ENCODE measurements at places on chromosomes 7 and 10. TPM values are rescaled to one million over a fixed set of nuclear protein-coding genes. Genes with fewer than 3 reads are reported as not detected.

DNA sequence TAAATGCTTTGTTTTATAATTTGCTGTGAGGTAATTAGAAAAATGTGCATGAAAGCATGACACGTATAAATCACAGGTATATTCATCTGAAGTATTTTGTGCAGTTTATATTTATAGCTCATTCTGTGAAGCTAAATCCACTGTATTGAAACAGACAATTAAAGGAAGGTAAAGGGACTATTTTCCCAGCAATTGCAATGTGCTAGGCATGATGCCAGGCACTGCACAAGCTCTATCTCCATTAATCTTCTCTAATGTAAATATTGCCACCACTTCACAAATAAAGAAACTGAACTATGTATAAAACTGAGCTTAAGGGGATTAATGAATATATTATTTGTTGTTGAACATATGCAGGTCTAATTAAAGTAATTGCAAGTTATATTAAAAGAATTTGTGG, 1012.5 kb downstream of the NRG3 start:
- no peak for DNase-seq

DNA sequence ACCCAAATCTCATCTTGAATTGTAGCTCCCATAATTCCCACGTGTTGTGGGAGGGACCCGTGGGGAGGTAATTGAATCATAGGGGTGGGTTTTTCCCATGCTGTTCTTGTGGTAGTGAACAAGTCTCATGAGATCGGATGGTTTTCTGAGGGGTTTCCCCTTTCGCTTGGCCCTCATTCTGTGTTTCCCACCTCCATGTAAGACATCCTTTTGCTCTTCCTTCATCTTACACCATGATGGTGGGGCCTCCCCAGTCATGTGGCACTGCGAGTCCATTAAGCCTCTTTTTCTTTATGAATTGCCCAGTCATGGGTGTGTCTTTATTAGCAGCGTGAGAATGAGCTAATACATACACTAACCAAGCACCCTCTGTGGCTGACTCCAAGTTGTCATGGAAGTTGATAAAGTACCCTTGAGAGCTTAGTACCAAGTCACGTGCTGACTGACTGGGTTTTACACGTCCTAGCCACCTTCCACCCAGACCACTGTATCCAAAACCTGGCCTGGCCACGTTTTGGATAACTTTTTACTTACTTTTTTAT, 614.4 kb downstream of the SDK1 start:
- no peak for DNase-seq

- DNase-seq = peak; percentile 61
Observed at GRCh38 chr7:1555046-1555812, 776 bp downstream of the TMEM184A start.

DNA sequence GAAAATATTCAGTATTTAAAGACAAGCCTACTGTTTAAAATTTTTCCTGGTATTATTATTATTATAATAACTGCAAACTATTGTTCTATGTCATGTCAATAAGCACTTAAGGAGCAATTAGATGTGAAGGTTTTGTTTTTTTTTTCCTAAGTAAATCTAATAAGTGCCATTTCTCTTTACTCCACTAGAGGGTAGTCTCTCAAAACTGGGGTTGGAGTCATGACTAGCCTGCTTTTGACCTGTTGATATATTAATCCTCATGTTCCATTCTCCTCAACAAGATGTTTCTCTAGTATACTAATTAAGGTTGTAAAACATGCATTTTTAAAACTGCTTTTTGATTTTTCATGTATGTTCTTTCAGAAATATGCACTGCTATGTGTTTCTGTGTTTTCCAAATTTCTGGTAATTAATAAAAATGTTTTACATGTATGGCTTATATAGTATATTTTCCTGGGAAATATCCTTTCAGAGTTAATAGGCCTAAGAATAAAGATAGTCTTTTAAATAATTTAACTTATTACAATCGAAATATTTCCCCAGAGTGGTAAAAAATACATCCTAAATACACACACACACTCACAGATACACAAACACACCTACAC, 1.0 kb upstream of the LRRN3 start:
- DNase-seq = peak; percentile 68

- peak; percentile 98 for DNase-seq
Observed at GRCh38 chr7:99551767-99552463, at the start of gene FAM200A. FAM200A (minus strand) TSS chr7:99552114; CDS start chr7:99548407, 3,707 bp downstream.

DNA sequence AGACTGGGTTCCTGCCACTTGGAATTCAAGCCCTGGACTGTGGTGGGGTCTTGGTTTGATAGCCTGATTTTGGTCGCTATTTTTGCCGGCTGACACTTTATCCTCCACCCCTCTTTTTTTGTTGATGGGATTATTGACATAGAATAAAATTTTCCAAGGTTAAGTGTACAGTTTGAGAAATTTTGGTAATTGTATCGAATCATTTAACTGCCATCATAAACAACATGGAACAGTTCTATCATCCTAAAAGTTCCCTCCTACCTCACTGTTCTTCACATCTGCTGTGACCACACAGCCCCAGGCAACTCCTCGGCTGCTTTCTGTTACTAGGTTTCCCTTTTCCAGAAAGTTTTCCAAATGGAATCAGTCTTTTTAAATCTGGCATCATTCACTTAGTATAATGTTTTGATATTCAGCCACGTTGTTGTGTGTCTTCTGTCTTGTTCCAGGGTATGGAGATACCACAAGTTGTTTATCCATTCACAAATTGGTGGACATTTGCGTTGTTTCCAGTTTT, 50.6 kb upstream of the STEAP1B start:
- no peak for DNase-seq

DNA sequence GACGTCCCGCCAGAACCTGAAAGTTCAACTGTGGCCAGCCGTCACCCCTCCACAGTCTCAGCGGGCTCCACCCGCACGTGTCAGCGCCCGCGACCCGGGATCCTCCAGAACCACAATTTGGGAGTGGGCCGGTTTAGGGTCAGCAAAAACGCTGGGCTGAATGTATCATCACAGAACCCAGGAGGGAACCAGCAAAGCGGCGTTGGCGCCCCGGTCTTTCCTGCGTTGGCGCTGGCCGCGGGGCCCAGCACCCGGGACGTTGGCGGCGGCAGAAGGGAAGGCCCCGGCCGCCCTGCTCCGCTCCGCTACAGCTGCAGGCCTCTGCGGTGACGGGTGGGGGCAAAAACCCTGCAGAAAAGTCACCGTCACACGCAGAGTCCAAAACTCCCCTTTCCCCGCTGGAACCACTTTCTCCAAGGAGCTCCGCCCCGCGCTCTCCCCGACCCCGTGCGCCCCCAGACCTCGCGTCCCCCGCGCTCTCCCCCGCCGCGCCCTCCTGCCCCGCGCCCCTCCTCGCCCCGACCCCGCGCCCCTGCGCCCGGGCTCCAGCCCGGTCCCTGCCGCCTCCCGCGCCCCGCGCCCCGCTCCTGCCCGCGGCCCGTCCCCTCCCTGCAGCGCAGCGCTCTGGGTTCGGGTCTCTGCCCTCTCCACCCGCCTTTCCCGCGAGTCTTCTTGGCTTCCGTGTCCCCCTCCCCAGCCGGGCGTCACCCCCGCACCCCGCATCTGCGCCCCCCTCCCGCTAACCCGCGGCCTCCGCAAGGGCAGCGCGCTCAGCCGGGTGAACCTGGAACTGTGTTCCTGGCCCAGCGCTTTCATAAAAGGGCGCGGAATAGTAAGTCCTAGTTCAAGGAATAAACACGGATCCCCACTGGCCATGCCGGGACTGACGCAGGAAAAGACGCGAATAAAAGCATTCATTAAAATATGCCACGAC, 24.0 kb upstream of the RNF32 start:
- DNase-seq = no peak

GRCh38 chr10:22852712-22853353, 75.0 kb upstream of the ARMC3 start:
- DNase-seq = no peak

- DNase-seq = no peak
Observed at GRCh38 chr10:112963835-112964234, 13.8 kb downstream of the TCF7L2 start.

- peak; percentile 79 for DNase-seq
Observed at GRCh38 chr10:103181244-103181643, 11.8 kb downstream of the NT5C2 start.

DNA sequence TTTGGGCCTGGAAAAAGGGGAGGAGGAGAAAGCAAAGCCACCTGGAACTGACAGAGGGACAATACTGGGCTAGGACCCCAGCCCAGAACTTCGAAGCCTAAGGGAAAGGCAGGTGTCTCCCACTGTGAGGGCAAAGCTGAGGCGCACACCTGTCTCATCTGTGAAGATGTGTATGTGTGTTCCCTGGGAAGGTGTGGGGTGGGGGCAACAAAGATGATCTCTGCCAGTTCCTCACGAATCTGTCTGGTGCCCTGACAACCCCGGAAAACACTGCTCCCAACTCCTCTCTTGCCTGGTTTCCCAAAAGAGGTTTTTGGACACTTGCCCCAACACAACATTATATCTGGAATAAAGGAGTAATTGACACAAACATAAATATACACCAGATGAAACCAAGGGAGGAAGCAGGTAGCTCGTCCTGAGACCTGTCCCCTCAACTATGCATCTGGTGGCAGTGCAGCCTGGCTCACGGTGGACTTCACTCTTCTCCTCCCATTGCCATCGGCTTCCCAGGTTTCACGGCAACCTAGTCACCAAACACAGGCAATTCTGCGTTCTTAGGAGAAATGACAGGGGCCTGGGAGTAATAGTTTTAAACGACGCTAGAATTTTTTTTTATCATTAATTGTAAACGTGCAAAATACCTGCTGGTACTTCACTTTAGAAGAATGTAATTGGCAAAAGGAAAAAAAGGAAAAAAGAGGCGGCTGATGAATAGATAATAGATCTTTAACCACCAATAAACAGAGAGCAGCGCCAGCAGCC, 1.7 kb upstream of the EMX2 start:
- DNase-seq = no peak

GRCh38 chr10:110802090-110802489, 69.6 kb upstream of the PDCD4 start:
- DNase-seq = peak; percentile 67

GRCh38 chr10:5492929-5493576, 6.3 kb downstream of the CALML5 start:
- DNase-seq = no peak

- no peak for DNase-seq
Observed at GRCh38 chr10:121838931-121839330, 88.9 kb downstream of the ATE1 start.

DNA sequence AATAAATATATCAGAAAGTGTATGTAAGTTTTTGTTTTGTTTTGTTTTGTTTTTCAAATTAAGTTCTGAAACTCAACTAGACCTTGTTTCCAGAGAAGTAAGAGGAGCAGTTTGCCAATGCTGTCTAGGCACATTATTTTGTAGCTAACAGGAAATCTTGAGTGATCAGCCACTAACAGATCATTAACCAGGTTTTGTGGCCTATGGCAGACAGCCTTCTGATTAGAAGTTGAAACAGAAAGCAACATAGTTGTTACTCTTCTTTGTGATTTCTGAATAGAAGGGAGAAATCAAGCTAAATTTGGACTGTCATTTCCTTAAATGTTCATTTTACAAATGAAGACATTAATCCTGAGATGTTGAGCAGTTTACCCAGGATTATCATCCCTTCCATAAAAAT, 142.6 kb downstream of the PLXDC2 start:
- DNase-seq = no peak

DNA sequence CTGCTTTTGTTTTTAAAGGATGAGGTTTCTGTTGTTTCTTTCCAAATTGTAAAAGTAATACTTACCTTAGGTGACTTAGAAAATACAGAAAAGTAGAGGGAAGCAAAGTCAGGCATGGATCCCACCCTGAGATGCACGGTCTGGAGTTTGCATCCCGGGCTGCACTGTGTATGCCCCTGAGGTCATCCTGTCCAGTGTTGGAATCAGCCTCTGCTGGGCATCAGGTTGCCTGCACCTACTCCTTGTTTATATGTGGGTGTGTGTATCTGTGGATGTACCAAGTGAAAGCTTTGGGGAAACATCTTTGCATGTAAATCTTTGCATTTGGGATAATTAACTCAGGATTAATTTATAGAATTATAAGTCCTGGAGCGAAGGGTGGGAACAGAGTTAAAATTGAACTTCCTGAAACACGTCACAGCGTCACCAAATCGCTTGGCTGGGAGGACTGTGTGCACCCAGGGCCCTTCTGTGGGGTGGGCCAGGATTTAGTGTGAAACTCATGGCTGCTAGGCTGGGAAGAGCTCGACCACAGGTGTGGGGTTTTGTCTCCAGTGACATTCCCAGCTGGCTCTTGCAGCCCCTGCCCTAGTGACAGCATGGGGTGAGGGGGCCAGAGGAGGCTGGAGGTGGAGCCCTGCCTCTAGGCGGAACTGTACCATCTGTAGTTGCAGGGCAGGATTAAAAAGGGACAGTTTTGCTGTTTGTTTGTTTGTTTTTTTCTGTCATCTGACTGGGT, 27.9 kb downstream of the GTF2IRD1 start:
- peak; percentile 48 for DNase-seq

GRCh38 chr7:143362131-143363015, at the start of gene FAM131B:
FAM131B (minus strand) TSS chr7:143362713; CDS start chr7:143362603, 110 bp downstream.
- no peak for DNase-seq

GRCh38 chr7:39946693-39947092, 3.4 kb upstream of the CDK13 start:
- no peak for DNase-seq

- no peak for DNase-seq
Observed at GRCh38 chr7:45027774-45028114, 27.7 kb downstream of the CCM2 start.

GRCh38 chr7:133742709-133743538, 384.2 kb upstream of the LRGUK start:
- peak; percentile 40 for DNase-seq

- peak; percentile 76 for DNase-seq
Observed at GRCh38 chr7:69787736-69788431, 189.6 kb downstream of the AUTS2 start.

GRCh38 chr7:153322991-153323390, 563.4 kb downstream of the ACTR3B start:
- no peak for DNase-seq

DNA sequence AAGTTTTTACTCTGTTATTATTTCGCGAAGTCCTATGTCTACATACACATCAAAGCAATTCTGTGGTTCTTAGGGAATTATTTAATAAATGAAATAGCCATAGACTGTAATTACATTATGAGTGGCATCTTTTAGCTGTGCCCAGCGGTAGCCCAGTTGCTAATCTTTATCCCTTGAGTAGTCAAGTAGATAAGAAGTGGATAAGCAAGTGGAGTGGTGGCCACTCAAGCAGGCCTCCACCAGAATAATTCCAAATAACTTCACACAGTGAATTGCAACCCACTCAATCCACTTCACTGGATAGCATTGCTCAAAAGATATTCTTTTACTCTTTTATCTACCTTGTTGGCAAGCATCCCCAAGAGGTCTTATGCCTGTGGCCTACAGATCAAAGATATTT, 349.7 kb downstream of the AUTS2 start:
- no peak for DNase-seq

DNA sequence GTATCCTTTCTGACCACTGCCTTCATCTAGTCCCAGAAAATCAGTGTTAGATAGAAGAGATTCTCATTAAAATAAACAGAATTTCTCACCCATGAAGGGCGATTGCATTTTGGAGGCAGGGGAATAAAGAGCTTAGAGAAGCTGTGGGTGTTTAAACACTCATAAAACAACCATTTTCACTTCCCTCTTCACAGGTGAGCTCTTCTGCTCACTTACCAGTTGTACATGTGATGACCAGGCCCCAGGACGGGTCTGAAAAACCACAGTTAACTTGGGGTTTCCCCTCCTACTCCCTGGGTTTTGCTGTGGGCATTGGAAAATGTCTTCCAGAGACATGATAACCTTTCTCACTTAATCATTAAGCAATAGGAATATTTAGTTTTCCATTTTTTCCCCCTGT, 411.6 kb upstream of the DPP6 start:
- no peak for DNase-seq

The CC2D2B gene
- total RNA-seq = 2.2 TPM

The SLC29A4 gene
- total RNA-seq = 11.2 TPM

The TMEM273 gene
- 8.7 TPM for total RNA-seq

The BTBD16 gene
- 0.41 TPM for total RNA-seq

The GRM3 gene
- total RNA-seq = not detected

The SFRP5 gene
- 6.9 TPM for total RNA-seq

The PKD2L1 gene
- not detected for total RNA-seq

The EGFR gene
- total RNA-seq = 58.1 TPM

Data from tongue (tissue), 3 donors.